Left lobe of liver (tissue), 2 donors: ENCODE measurements at places on chromosomes 4 and X. TPM values are rescaled to one million over a fixed set of nuclear protein-coding genes. Genes with fewer than 3 reads are reported as not detected.

SLC26A1 gene
- 40.6 TPM for total RNA-seq

MAGEA12 gene
- not detected for total RNA-seq

CT47A1 gene
- total RNA-seq, result not detected

AMBN gene
- not detected for total RNA-seq

SRPX gene
- total RNA-seq, result 6.6 TPM

SSX4 gene
- not detected for total RNA-seq

SSX1 gene
- total RNA-seq, result 0.13 TPM

STBD1 gene
- 18.3 TPM for total RNA-seq

MUC7 gene
- not detected for total RNA-seq

OPHN1 gene
- total RNA-seq, result 1.6 TPM

PGAM4 gene
- not detected for total RNA-seq

ADH1B gene
- total RNA-seq, result 4,370 TPM

RHOXF1 gene
- not detected for total RNA-seq

PDZD4 gene
- 0.91 TPM for total RNA-seq

ARHGEF38 gene
- 0.23 TPM for total RNA-seq

GPRIN3 gene
- total RNA-seq, result 0.40 TPM

USP17L29 gene
- total RNA-seq, result not detected

CLDN22 gene
- not detected for total RNA-seq

DCTD gene
- total RNA-seq, result 56.9 TPM

CXCL9 gene
- 0.10 TPM for total RNA-seq

OTC gene
- 94.6 TPM for total RNA-seq

TAF7L gene
- total RNA-seq, result 0.08 TPM

ADH1A gene
- 355 TPM for total RNA-seq

UGT8 gene
- total RNA-seq, result 0.15 TPM

SSX4B gene
- total RNA-seq, result not detected

NR3C2 gene
- 12.0 TPM for total RNA-seq
